ENCODE measurements at places on chromosomes 3 and 15.

- DNase-seq: no peak
These were observed 55.4 kb downstream of the B3GALNT1 start for GRCh38 chr3:161049683-161050248.

DNA sequence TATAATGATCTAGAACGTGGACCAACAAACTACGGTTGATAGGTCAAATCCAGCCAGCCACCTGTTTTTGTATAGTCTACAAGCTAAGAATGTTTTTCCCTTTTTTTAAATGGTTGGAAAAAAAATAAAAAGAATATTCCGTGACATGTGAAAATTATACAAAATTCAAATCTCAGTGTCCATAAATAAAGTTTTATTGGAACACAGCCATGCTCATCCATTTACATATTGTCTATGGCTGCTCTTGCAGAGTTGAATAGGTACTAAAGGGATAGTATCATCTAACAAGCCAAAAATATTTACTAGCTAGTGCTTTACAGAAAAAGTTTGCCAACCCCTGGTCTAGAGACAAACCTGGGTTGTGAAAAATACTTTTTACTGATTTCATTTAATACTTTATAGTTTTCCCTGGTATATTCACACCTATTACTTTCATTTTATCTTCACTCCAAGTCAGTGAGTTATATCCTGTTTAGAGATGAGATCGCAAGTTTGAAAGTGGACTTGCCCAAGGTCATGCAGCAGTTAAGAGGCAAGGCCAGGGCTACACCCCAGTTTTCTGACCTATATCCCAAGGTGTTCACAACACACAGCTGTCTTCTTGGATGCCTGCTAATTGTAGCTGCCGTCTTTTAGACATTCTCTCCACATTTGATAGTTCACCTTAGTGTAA, 58.4 kb downstream of the IGF2BP2 start:
- DNase-seq: no peak

DNA sequence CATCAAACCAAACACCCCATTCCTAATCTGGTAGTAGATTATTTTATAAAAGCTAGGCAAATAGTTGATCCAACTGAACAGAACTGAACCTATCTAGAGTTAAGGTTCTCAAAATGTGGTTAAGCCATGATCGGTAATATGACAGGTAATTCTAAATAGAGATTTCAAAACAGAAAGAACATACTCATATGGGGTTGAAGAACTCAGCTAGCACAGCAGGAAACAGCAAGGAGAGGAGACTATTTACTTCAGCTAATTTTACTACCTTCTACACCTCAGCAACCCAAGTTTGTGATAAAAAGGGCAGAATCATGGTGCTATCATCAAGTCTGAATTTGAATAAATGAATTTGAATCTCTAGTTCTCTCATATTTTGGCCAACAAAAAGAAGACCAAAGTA, 11.8 kb downstream of the CD47 start:
- no peak for DNase-seq

- no peak for DNase-seq
These were observed 1126.8 kb downstream of the SI start for GRCh38 chr3:163951397-163951987.

- DNase-seq: no peak
These were observed 419 bp downstream of the FAM227B start for GRCh38 chr15:49620199-49620598.

All from caudate nucleus (tissue), 63 donors.